ENCODE measurements at places on chromosomes 3 and 15.

GRCh38 chr3:184757022-184757651 lies 45.3 kb upstream of the MAGEF1 start:
- DNase-seq, result no peak

- DNase-seq, result no peak
These were observed 136.2 kb upstream of the EIF1B start for GRCh38 chr3:40173227-40173721.

DNA sequence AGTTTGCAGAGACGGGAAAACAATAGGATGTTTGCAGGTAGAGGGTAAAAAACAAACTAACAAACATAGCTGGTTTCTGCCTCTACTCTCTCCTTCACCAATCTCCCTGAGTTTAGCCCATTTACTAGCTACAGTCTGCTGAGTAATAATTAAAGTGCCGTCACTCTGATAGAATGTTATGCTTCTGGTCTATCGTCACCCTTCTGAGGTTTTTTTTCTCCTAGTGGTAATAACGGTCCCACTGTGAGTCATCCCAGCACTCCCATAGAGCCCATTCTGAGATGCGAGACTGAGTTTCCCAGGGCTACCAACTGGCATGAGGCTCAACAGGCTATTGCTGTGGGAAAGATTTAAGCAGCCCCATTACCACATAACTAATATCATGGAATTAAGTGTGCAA lies 56.4 kb downstream of the PLAAT1 start:
- no peak for DNase-seq

- DNase-seq, result no peak
These were observed 55.7 kb downstream of the UMPS start for GRCh38 chr3:124785973-124786372.

GRCh38 chr3:112948346-112948838 lies 26.5 kb downstream of the CD200R1 start:
- no peak for DNase-seq

DNA sequence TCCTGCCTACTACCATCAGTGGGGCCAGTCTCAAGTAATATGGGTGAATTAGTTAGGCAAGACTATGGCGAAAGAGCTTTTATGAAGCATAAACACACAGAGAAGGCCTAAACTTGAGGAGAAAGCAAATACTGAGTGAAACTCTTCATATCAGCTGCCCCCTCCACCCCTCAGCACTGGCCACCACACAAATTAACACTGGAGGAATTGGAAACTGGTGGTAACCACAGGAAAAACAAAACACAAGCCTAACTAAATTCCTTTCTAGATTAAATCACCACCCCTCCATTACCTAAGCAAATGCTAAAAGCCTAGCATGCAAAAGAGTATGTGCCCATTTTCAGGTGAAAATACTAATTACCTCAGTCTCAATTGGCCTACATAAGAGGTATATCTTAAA lies 774.7 kb upstream of the NECTIN3 start:
- no peak for DNase-seq

- DNase-seq, result peak; percentile 31
These were observed 39.4 kb upstream of the LMOD3 start for GRCh38 chr3:69161587-69162307.

DNA sequence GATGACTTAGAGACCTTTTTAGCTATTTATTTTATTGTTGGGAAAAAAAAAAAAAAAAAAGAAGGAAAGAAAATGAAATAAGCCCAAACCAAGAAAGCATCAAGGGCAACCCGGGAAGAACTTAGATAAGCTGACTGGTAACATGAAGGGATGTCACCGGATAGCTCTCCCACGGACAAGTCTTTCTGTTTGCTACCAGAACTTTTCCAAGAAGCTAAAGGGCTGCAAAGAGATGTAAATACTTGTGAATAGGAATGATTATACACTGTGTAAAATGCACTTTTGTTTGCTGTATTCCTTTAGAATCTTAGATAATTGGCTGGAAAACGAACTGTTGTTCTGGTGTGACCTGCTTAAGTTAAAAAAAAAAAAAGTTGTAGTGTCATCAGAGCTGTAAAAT lies 2.8 kb downstream of the FOXB1 start:
- no peak for DNase-seq

DNA sequence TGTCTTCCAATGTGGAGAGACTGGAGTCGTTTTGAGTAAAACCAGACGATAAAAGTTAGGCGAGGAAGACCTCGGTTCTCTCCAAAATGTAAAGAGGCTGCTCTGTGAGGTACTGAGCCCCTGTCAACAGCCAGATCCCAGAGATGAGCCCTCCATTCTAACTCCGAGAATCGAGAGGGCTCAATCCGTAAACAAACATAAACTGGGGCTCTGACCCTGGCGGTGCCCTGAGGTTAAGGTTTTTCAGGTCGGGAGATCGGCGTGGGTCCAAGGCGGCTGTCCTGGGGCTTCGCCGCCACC lies 417 bp downstream of the TBCCD1 start:
- no peak for DNase-seq

- no peak for DNase-seq
These were observed 268.5 kb downstream of the LRTM1 start for GRCh38 chr3:54659347-54659746.

- DNase-seq, result no peak
These were observed 318.2 kb upstream of the TMCO5A start for GRCh38 chr15:37616215-37616614.

DNA sequence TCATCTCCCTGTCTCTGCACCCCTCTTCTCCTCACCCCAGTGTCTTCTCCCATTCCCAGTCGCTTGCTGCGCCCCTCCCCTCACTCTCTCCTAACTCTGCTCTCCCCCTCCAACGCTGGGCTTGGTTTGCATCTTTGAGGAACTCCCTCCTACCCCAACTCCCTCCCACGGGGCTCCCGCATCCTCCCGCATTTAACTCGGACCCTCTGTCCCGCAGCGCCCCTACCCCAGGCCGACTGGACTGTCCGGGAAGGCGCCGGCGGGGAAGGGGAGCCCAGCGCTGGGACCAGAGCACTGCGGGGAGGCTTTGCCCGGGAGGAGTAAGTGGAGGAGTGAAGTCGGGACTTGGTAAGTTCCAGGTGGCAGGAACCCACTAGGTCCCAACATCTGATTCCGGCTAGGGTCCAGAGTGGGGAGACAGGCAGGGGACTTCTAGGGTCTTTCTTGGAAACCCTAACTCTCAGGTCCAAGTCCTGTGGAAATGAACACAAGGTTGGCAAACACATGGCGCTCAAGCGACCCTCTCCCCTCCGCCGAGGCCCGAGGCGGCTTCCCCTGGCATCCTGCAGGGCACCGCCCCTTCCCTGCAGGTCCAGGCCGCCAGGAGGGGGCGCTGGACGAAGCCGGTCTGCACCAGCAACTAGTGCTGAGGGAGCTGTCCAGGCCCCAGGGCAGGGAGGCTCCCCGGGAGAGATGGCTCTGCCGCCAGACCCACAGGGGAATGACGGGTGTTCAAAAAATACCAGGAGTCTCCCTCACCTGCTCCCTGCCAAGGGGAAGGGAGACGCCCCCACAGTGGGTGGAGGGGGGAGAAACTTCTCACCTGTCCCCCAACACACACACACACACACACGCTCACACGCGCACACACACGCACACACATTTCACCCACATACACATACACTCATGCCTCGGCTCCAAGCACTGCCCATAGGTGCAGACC lies 53.2 kb downstream of the LHFPL4 start:
- DNase-seq, result peak; percentile 80

- DNase-seq, result no peak
These were observed 747.4 kb upstream of the NECTIN3 start for GRCh38 chr3:110324171-110324705.

GRCh38 chr15:23073890-23074646 lies 34.7 kb upstream of the TUBGCP5 start:
- DNase-seq, result no peak

GRCh38 chr3:133486658-133487057 lies 86.8 kb downstream of the BFSP2 start:
- DNase-seq, result no peak

DNA sequence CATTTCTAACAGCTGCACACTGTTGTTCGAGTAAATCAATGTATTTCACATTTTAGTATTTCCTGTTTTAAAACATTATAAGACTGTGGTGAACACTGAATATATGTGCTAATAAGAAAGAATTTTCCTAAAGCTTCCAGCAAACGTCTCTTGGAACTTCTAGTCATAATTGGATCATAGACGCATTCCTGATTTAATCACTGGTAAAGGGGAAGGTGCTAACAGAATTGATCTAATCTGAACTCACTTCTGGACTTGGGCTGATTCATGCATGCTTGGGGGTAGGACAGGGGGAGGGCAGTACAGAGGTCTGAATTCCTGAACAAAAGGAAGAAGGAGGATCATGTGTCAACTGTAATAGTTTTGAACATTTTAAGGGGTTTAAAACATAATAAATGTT lies 7.3 kb upstream of the LEKR1 start:
- no peak for DNase-seq

DNA sequence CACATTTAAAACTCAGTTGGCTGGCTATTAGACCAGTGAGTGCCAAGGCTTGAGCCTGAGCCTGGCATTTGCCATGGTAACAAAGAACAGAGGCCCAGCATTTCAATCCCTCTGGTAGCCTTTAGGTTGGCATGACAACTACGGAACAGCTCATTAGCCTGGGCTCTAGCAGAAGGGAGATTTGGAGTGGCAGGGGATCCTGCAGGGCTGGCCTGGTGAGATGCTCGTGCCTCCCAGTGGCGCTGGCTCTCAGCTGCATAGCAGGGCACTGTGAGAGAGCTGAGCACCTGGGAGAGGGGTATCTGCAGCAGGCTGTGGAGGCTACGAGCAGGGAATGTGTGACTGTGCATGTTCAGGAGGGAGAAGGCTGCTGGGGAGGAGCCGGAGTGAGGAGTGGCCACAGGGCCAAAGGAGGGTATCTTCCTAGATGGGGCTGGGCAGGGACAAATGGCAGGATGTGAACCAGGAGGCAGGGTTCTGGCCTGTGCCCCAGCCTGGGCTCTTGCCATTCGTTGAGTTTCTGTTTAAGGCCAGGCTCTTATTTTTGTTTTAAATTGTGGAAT lies 5.6 kb upstream of the ABTB1 start:
- no peak for DNase-seq

GRCh38 chr15:33296856-33297255 lies 13.9 kb upstream of the RYR3 start:
- no peak for DNase-seq

GRCh38 chr15:22973286-22973685 lies 6.9 kb downstream of the CYFIP1 start:
- DNase-seq, result no peak
